ENCODE measurements at places on chromosomes 1 and 21.

DNA sequence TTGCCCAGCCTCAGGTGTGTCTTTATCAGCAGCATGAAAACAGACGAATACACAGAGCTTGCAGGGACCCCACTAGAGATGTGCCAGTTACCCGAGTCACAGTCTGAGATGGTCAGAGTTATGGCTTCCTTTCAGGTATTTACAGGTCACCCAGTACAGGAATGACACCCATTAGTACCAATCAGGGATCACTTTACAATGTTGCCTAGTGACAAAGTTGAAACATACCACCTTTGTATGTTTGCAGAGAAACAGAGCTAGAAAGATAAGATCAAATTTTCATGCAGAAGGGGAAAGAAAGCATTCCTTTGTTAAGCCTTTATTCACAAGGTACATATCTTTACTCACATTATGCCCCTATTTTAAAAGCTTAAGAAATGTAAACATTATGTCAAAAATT, 137.6 kb downstream of the RGS7 start:
- no peak for DNase-seq

GRCh38 chr21:16625491-16625890, 887.4 kb upstream of the CXADR start:
- DNase-seq = no peak

GRCh38 chr1:6104631-6105030, 58.9 kb downstream of the KCNAB2 start:
- DNase-seq = no peak

GRCh38 chr1:158496374-158496773, 24.4 kb downstream of the OR10R2 start:
- DNase-seq = peak; percentile 31

DNA sequence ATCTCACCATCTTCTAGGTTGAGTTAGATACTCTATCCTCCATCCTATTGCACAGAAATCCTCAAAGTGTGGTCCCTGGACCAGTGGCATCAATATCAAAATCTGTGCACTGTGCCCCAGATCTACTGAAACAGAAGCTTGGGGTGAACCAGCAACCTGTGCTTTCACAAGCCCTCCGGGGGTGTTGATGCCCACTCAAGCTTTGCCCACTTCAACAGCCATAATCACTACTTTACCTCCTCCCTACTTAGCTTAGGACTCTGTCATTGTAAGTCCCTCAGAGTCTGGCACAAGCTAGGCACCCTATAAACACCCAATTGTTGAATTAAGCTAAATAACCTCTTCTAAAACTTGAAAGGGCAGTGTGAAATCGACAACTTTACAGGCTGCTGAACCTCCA, 144.2 kb upstream of the SOD1 start:
- DNase-seq = no peak

DNA sequence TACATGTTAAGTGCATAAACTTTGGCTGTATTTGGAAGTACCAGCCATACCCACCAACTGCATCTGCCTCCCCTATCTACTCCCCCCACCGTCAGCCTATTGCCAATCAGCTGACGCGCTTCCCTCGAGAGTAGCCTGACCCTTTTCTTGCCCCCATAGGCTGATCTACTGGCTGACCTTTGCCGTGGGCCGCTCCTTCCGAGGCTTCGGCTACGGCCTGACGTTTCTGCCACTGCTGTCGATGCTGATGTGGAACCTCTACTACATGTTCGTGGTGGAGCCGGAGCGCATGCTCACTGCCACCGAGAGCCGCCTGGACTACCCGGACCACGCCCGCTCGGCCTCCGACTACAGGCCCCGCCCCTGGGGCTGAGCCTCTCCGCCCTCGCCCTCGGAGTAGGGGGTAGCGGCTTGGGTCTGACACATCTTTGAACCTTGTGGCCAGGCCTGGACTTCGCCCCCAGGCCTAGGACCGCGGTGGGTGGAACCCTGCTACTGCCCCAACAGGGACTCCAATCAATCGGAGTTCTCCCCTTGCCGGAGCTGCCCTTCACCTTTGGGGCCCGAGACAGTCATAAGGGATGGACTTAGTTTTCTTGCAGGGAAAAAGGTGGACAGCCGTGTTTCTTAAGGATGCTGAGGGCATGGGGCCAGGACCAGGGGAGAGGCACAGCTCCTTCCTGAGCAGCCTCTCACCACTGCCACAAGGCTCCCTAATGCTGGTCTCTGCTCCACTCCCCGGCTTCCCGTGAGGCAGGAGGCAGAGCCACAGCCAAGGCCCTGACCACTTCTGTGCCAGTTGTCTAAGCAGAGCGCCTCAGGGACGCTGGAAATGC, 4.0 kb downstream of the GLMP start:
- peak; percentile 91 for DNase-seq

- no peak for DNase-seq
Measured at GRCh38 chr1:212232090-212232489, 53.1 kb upstream of the PPP2R5A start.

DNA sequence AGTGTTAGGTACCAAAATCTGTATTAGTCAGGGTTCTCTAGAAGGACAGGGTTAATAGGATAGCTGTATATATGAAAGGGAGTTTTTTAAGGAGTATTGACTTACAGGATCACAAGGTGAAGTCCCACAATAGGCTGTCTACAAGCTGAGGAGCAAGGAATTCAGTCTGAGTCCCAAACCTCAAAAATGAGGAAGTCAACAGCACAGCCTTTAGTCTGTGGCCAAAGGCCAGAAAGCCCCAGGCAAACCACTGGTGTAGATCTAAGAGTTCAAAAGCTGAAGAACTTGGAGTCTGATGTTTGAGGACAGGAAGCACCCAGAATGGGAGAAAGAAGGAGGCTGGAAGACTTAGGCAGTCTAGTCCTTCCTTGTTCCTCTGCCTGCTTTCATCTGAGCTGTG, 487.5 kb upstream of the CHRM3 start:
- DNase-seq = peak; percentile 16

DNA sequence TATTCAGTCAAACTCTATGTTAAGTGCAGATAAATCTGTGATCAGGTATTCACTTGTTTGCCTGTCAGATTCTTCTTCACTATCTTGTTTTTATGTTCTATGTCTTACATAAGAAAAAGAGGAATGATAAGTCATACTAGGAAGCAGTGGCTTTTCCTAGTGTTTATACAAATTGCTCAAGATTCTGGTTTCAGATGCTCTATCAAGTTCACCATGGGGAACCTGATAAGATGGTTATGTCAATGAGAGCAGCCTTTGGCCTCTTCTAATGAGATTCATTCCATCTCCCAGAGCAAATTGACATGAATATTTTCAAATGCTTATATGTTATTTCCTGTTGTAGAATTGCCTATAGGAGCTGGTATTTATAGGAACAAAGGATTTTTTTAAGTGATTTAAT, 218.8 kb upstream of the TMPRSS15 start:
- DNase-seq = no peak

DNA sequence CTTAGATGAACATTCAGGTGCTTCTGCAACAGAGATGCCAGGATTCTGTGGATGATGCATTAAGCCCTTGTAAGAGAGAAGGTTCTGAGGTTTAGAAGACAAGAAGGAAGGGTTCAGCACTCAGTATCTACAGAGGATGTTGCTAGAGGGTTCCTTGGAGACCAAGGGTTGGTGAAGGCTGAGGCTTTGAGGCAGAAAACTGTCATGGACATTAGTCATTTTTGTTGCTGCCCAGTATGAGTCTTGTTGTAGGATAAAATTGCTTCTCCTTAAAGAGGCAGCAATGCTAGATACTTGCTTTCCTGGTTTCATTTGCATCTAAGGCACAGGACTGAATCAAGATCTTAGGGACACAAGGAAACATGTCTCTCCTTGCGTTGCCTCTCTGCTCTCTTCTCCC, 319.4 kb upstream of the NFIA start:
- no peak for DNase-seq

GRCh38 chr1:241083285-241083684, 273.7 kb downstream of the RGS7 start:
- no peak for DNase-seq

DNA sequence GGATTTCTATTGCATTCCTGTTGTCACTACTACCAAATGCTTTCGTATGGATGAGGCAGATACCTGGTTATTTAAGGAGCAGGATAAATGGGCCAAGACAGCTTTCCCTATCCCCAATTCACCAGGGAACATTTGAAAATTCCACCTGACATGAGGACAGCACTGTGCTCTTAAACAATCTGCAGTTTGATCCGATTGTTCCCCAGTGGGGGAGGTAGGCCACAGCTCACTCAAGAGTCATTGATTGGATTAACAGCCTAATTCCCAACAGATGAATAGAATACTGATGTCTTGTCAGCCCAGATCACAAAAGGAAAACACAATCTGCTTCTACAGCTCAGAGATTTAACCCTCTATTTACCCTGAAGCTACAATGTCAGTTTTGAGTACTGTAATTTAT, 123.9 kb downstream of the LHX4 start:
- no peak for DNase-seq

DNA sequence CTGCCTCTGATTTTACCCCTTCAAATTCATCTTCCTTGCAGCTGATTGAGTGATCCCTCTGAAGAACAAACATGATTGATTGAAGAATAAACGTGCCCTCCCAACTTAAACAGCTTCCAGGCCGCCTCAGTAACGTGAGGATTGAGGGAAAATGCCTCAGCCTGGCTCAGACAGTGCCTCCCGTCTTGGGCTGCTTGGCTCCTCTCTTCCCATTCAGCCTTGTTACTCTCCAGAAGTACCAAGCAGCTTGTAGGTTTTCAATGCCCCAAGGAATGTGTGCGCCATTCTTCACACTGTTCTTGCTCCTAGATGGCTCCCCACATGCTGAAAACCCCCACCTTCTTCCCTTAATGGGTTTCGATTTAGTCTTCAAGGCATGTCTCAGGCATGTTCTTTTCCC, 51.8 kb downstream of the ST6GALNAC5 start:
- DNase-seq = no peak

DNA sequence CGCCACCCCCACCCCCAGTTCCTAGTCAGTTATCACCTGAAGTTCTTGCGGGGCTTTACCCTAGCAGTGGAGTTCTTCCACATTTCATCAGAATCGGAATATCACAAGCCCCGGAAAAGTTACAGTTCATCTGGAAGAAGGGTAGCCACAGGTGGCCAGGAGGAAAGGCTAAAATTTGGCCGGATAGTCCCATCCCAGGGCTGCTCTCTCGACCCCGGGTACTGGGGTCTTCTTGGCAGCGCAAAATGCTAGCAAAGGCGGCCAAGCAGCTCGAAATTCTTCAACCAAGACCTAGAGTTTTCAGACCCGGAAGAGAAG, 7.9 kb downstream of the HLX start:
- no peak for DNase-seq

- peak; percentile 64 for DNase-seq
Measured at GRCh38 chr21:42349420-42350317, 1.1 kb downstream of the TFF2 start.

DNA sequence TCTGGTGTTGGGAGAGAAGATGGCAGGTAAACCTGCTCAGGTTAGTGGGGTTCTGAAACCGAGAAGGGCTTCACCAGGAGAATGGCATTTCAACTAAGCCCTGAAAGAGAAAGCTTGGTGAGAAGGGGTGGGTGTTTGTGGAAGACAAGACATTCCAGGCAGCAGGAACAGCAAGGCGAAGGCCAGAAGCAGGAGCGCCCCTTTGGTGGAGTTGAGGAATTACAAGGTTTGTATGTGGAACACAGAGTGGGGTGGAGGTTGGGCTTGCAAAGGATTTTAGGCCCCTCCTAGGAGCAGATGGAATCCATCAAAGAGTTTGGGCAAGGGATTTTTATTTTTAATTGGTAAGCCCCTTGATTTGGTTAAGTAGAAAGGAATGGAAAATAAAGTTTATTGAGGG, 24.8 kb upstream of the ELOA start:
- DNase-seq = peak; percentile 54

DNA sequence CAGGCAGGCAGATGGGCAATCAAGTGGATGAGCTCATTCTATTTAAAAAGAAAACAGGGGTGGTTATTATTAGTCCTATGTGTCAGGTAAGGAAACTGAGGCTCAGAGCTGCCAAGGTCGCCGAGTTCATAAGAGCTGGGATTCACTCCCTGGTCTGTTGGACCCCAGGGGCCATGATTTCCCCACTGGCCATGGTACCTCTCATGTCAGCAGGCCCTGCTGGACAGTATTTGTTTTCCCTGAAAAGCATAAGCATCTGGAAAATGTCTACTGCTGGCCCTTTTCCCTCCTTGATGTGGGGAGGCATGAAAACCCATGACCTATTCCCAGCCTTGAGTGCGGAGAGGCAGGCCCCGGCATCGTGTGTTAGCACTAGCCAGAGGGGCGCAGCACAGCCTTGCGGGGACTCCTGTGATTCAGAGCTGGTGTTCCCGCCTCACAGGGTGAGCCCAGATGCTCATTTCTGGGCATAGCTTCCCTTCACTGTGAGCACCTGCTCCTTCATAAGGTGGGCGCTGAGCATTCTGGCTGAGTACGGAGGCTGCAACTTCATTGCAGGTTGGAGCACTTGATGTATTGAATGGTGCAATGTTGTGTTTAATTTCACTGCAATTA, 617.5 kb downstream of the PTPRU start:
- DNase-seq = no peak

DNA sequence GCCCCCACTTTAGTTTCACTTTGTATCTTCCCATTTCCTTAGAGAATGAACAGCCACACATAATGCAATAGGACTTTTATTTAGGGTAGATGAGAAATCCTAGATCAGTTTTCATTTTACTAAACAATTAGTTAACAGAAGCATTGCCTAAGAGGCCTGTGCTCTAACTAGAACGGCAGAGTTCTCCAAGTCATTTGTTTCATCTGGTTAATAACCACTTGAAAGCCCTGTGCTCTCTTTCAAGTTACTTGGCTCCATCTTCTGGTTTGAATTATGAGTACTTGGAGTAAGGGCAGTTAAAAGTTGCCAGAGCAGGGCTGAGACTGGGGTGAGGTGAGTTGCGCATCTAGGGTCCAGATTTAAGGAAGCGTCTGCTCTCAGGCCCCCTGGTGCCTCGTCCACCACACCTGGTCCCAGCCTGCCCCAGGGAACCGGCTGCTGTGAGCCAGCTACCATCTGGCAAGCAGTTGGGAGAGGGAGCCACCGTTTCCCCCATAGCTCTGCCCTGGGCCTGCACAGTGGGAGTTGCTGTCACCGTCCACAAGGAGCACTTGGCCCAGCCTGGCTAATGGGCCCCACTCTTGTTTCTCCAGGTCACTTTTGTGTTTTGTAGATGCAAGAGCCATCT, 18.1 kb upstream of the SLC44A3 start:
- DNase-seq = peak; percentile 89

- DNase-seq = no peak
Measured at GRCh38 chr1:239558991-239559390, 172.6 kb downstream of the CHRM3 start.

DNA sequence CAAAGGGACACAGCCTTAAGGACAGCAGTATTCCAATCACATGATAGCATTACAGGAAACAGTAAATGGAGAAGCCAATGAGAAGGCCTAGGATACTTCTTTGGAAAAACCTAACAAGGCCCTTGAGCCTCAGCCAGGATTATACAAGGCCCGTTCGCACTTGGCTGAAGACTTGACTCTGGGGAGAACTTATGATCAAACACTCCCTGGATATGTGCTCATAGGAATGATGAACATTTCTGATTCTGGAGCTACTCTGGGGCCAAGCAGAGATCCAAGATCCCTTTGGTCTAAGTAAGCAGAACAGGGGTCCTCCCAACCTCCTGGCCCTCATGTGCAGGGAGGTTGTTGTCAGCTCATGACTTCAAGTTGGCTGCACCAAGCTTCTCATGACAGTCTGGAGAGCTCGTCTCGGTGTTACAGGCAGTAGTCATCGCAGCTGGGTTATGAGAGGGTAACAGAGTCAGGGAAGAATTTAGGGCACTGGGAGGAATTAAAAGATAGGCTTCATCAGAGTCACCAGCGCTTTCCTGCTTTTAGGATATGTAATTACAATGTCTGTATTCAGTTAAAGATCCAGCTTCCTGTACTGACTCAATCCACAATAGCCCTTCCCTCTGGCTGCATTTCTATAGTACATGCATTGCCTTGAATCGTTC, 92.5 kb upstream of the IRF2BP2 start:
- DNase-seq = no peak

- no peak for DNase-seq
Measured at GRCh38 chr1:238409191-238409850, 518.6 kb upstream of the ZP4 start.
